Natural killer cell (primary cell): ENCODE measurements at places on chromosomes 7 and 10. TPM values are rescaled to one million over a fixed set of nuclear protein-coding genes. Genes with fewer than 3 reads are reported as not detected.

The OGDH gene
- 86.7 TPM for total RNA-seq

The NOS3 gene
- 2.6 TPM for total RNA-seq

The C10orf90 gene
- not detected for total RNA-seq

The ATXN7L1 gene
- 37.5 TPM for total RNA-seq

- H3K4me1 ChIP-seq = no peaks in the 10 kb centered on the region
- no peak overlapping the region for H3K4me3 ChIP-seq
- no peak for DNase-seq
- H3K36me3 ChIP-seq = no peaks in the 10 kb centered on the region
Observed at GRCh38 chr7:21642422-21642821, 99.6 kb downstream of the DNAH11 start.

- no peak overlapping the region for H3K4me3 ChIP-seq
- H3K27ac ChIP-seq = peak overlapping the region; percentile 47
- H3K27me3 ChIP-seq = no peaks in the 10 kb centered on the region
- peaks cover 36% of the 10 kb centered on the region for H3K4me1 ChIP-seq
- no peak for DNase-seq
- no peaks in the 10 kb centered on the region for H3K36me3 ChIP-seq
Observed at GRCh38 chr10:47261121-47261520, 38.9 kb upstream of the GDF10 start.

DNA sequence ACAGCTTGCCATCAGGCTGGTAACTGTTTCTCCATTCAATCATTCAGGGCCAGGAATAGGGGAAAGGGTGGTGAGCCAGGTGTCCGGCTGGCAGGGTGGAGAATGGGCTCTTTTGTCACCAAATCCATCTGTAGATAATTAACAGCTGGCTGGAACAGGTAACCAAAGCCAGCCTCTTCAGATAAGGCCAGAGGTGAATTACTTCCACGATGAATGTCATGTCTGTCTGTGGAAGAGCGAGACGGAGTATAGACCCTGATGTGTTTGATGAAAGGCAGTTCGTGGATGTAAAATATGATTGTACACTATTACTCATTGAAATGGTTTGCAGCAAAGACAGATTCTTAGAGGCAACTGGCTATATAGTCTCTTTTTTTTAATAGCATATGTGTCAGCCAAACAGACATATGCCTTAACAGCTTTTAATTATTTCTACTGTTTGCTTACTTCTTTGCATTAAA, 149.8 kb downstream of the KLF6 start:
- H3K4me1 ChIP-seq = no peaks in the 10 kb centered on the region
- H3K4me3 ChIP-seq = no peak overlapping the region
- H3K27me3 ChIP-seq = no peaks in the 10 kb centered on the region
- no peak overlapping the region for H3K27ac ChIP-seq

DNA sequence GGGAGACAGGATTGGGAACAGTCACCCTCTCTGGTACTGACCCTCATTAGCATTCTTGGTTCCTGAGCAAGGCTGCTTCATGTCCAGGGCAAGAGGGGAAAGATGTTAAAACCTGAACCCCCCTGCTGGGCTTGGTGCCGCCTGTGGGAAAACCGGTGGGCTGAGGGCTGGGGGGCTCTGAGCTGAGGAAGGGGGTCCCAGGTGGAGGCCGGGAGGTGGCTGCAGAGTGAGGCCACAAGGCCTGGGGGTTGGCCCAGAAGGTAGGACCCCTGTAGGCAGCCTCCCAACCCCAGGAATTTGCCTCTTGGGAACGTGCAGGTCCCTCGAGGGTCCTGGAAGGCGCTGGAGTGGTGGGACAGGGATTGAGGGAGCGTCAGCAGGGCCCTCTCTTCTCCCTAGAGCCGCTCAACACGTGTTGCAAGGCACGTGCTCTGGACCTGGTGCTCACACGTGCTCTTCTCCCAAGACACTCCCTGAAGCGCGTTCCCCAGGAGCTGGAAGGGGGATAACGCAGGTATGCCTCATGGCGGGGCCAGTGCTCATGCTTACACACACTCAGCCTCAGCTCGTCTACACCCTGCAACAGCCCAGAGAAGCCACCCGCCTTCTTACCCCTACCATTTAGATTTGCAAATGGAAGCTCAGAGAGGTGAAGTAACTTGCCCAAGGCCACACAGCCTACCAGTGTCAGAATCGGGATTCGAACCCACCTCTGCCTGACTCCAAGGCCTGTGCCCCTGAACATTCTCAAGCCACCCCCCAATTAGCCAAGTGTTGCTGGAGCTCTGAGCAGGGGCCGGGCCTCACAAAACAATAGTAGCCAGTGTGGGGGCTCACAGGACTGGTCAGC, 64.4 kb downstream of the LHPP start:
- H3K36me3 ChIP-seq = no peaks in the 10 kb centered on the region
- H3K4me3 ChIP-seq = no peak overlapping the region
- DNase-seq = no peak
- no peaks in the 10 kb centered on the region for H3K27me3 ChIP-seq
- H3K4me1 ChIP-seq = peaks cover 25% of the 10 kb centered on the region
- no peak overlapping the region for H3K27ac ChIP-seq

DNA sequence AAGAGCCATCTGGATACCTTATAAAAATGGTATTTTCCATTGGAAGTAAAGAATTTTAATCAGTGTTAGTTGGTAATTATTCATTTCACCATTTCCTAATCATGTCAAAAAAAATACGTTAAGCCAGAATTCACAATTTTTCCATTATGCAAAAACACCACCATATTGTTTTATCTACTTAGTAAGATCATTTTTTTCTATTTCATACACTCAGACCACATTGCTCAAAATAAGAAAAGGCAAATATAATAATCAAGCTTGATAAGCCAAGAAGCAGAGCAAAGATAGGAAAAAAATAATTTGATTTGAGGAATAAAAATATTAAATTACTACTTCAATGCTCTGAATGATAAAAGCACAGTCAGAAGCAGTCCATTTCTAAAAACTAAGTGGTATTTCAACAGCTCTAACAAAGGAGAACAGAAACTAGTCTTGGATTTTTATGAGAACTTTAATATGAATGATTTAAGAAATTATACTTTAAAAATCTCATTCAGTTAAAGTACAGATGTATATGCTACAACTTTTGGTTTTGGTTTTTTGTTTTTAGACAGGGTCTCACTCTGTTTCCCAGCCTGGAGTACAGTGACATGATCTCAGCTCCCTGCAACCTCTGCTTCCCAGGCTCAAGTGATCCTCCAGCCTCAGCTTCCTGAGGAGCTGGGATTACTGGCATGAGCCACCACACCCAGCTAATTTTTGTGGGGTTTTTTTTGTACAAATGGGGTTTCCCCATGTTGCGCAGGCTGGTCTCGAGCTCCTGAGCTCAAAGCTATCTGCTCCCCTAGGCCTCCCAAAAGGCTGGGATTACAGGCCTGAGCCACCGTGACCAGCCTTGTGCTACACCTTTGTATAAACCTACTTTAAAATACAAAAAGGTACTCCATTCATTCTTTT, 46.6 kb downstream of the LRRN3 start:
- peaks cover 7% of the 10 kb centered on the region for H3K4me1 ChIP-seq
- DNase-seq = no peak
- H3K4me3 ChIP-seq = no peak overlapping the region

DNA sequence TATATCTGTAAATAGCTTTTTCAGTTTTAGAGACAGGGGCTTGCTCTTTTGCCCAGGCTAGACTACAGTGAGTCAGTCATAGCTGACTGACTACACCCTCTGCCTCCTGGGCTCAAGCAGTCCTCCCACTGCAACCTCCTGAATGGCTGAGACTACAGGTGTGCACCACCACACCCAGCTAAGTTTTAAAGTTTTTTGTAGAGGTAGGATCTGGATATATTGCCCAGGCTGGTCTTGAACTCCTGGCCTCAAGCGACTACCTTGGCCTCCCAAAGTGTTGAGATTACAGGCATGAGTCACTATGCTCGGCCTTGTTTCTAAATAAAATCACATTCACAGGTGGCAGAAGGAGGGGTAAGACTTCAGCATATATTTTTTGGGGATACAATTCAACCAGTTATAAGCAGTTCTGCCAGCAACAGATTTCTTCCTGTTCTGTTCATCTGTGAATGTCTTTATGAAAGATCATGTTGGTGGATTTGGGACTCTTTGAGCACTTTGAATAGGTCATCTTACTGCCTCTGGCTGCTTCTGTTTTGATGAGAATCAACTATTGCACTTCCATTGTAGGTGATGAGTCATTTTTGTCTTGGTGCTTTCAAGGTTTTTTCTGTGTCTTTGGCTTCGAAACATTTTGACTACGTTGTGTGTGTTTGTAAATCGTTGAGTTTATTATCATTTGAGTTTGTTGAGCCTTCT, 15.7 kb downstream of the RBM33 start:
- H3K36me3 ChIP-seq = peaks cover 1% of the 10 kb centered on the region
- H3K27ac ChIP-seq = no peak overlapping the region
- DNase-seq = no peak
- H3K4me1 ChIP-seq = peaks cover 22% of the 10 kb centered on the region
- no peaks in the 10 kb centered on the region for H3K27me3 ChIP-seq

DNA sequence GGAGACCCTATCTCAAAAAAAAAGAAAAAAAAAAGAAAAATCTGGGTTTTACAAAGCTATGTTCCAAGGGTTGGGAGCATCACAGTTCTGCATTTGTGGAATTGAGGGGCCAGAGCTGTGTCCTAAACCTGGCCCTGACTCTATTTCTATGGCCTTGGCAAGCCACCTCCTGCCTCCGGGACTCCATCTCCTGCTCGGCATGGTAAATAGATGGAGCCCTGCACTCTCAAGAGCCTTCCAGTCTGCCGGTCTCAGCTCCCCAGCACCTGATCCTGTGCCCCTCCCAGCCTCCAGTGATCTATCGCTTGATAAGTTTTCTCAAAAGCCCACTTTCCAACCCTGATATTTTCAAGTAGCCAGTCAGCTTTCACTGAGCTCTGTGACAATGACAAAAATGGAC, 43.0 kb downstream of the KCNH2 start:
- no peak for DNase-seq
- H3K4me1 ChIP-seq = peaks cover 21% of the 10 kb centered on the region
- H3K27me3 ChIP-seq = no peaks in the 10 kb centered on the region
- H3K27ac ChIP-seq = no peak overlapping the region
